ENCODE measurements at places on chromosomes 1 and 21. TPM values are rescaled to one million over a fixed set of nuclear protein-coding genes. Genes with fewer than 3 reads are reported as not detected.

- no peak for DNase-seq
Measured at GRCh38 chr1:37423810-37424209, 50.6 kb upstream of the ZC3H12A start.

DNA sequence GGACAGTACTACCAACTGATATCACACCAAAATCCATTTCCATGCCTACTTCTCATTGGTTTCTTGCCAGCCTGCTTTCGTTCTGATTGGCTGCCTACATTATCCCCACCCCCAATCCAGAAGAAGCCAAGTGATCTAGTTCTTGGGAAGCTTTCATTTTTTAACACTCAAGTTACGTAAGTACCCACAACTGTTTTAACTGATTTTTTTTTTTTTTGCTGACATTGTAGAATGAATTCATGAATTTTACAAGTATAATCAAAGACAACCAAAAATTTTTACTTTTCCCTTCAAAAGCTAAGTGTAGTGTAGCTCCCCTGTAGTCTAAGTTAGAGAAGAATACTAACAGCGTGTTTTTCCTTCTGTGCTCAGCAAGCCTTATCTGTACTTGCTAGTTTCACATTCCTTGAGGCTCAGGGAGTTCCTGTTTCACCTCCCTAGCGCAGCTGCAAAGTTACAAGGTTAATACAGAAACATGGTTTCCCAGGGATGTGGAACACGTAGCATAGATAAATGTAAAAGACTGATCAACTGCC is at the start of gene SLC9C2:
TSS of gene SLC9C2 (minus strand) at position 17 of the 536 bp plus-strand sequence. CDS start 1,296 bp downstream, outside the sequence.
- DNase-seq = no peak

The PLA2G2A gene
- 128 TPM for total RNA-seq

DNA sequence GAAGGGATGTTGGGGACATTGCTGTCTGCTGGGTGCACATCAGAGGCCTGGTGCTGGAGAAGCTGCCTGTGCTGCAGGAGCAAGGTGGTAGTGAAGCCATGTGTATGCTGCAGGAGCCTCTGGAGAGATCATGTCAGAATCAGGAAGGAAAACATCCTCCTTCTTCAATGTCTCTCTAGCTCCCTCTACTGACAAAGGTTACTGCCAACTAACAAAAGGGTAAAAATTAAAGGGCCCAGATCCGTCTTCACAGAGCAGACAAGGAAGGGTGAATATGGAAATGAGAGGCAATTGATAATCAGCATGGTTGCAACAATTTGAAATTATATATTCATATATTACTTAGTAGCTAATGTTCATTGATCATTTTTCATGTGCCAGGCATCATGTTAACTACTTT is 32.2 kb downstream of the FAM177B start:
- no peak for DNase-seq

DNA sequence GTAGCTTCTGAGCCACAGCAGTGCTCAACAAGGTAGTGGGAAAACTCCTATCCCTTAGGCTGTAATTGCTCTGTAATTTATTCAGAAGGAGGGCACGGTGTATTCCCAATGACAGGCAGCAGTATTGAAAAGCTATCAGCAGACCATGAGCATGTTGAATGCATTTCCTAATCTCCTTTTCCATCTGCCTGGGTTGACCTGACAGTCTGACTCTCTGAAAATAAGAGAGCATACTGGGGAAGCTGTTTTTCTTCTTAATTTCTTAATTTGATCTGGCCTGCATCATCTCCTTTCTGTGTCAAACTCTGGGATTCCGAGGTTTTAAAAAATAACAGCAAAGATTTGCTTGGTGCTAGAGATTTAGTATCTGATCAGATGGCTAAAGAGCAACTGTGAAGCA is 88.1 kb upstream of the SLC35F3 start:
- DNase-seq = no peak

GRCh38 chr1:34847094-34847493 is 12.5 kb downstream of the SMIM12 start:
- DNase-seq = no peak

DNA sequence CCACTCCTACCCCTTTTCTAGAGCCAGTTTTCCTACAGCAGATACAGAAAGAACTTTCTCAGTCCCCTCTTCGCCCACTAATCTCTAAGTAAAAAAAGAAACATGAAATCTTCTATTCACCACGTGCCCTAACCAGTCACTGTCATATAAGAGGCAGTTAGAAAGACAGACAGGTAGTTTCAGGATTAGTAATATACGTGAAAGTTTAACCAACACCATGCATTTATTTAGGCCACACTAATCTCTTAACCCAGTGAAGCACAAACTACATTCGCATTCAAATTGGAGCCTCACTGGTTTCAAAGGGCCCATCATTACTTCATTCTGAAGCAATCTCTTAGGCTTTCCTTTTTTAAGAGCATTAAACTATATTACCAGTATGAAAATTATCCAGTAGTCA is 10.1 kb downstream of the GPATCH2 start:
- no peak for DNase-seq

GRCh38 chr1:36151845-36152203 is 2.5 kb upstream of the TRAPPC3 start:
- no peak for DNase-seq

DNA sequence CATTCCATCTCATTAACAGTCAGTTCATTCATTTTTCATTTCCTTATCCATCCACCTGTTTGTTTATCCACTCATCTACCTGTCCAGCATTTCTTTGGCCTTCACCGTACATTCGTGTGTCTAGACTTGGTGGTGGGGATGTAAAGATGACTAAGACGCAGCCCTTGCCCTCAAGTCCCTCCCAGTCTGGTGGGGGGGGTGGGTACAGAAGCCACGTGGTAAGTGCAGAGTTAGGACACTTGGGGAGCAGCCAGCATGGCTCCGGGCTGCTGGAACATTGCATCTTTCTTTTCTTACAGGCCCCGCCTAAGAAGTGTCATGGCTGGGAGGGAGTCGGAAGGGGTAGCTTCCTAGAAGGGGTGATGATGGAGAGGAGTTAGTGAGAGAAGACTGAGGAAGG is 17.2 kb downstream of the KIF26B start:
- no peak for DNase-seq

DNA sequence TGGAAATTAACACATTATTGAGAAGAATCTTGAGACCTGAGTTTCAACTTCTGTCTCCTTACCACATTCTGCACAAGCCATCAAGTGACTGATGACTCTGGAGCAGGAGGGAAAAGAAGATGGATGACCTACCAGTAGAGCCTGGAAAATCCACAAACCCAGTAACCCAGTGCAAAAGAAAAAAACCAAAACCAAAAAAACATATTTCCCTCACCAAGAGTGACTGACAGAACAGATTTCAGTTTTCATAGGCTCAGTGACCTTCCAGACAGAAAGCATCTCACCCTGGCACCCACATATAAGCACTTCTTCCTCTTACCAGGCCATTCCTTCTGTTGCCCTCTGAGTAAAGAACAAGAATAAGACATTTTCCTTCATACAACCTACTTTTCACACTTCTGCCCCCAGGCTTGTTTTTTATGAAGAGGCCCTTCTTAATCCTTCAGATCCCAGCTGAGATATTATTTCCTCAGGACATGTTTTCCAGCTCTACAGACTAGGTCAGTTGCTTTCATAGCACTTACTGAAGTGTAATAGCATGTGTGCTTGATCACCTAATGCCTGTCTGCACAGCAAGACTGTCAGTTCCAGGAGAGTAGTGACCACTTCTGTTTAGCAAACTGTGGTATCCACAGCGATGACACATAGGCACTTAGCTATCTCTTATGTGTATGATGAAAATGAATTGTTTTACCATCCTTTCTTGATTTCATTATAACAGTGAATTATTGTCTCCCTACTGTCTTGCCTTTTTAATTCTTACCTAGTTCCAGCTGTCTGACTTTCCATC is 4.0 kb downstream of the TSACC start:
- no peak for DNase-seq

DNA sequence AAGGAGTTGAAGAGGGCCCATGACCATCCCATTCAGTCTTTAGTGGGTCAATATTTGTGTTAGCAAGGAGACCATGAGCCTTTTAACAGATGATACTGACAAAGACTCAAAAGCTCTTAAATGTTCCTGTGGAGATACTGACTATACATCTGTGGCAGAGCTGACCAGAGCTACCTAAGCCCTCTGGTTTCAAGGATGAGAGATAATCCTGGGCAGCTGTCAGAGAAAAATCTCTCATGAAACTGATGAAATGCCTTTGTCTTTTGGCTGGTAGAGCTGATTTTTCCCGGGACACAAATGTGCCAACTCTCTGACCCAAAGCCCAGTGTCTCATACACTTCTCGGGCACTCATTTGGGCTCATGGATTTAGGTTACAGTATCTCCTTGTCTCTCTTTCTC is 100.9 kb downstream of the XCL2 start:
- DNase-seq = no peak

DNA sequence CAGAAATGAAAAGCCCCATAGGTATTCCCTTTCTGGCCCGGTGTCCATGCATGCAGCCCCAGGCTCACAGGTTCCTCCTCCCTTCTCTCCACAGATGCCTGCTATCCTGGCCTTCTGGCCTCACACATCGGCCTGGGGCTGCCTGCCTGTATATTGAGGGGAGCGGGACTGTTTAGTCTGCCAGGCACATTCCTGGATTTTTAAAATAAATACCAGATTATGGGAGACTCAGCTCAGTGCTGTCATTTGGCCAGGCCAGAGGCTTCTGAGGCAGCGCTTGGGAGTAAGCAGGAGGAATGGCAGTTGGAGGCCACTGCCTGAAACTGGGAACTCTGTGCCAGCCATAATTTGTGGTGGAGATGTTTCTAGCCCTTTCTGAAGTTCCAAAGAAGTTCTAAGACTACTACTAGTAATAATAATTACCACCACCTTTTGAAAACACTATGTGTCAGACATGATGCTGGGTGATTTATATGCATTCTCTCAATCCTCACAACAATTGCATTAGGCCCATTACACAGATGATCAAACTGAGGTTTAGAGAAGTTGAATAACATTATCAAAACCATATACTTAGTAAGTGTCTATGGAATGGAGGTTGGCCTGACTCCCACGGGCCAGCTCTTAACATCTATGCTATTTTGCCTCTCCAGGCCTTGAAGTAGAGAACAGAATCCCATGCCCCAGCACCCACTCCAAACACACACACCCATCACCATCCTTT is 107.6 kb downstream of the PLXNA2 start:
- DNase-seq = no peak

The CFHR5 gene
- total RNA-seq = 73.2 TPM

GRCh38 chr1:43439781-43440180 is 13.9 kb downstream of the HYI start:
- no peak for DNase-seq

The FBLIM1 gene
- total RNA-seq = 6.2 TPM

DNA sequence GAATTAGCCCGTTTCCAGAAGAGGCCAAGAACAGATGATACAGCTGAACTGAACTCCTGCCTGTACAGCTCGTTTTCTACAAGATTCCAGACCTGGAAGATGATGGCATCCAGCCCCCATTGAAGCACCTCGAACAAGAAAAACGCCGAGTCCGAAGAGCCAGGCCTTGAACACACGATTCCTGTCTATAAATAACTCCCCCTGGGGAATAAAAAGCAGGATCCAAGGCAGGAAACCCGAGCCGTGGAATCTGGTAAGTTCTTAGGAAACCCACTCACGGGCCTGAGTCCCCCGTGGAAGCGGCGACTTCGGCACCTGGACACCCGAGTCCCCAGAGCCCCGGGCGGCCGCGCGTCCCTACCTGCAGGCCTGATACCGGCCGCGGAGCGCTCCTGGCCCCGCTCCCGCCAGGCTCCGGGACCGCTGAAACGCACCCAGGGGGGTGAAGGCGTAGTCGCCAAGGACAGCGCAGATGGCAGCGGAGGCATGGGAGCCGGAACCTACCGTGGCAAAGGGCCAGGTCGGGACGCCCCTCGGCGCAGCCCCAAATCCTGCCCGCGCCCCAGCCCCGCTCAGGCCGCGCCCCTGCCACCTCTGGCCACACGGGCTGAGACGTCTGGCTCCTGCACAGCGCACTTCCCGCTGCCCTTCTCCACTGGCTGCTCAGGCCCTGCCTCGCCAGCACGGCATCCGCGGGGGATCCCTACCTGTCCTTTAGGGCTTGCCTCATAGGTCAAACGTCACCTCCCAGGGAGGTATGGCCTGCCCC is 14.0 kb upstream of the HLCS start:
- DNase-seq = peak; percentile 64

The SELENBP1 gene
- 408 TPM for total RNA-seq

- DNase-seq = no peak
Measured at GRCh38 chr21:44304877-44305293, 5.0 kb downstream of the PFKL start.

DNA sequence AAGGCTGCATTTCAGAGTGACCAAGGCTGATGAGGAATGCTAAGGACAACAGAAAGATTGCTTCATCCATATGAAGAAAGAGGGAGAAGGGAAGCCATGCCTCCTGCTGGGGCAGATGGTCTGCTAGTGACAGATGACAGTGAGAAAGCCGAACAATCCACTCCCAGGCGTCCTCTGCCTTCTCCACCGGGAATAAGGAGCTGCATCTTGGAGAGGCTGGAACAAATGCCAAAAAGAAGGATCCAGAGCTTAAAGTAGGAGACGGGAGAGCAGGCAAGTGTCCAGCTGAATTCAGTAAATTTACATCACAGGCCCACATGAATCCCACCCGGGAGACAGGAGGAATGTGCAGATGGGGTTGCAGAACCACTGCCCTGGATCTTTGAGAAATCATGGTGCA is 33.4 kb downstream of the DDX20 start:
- DNase-seq = no peak

DNA sequence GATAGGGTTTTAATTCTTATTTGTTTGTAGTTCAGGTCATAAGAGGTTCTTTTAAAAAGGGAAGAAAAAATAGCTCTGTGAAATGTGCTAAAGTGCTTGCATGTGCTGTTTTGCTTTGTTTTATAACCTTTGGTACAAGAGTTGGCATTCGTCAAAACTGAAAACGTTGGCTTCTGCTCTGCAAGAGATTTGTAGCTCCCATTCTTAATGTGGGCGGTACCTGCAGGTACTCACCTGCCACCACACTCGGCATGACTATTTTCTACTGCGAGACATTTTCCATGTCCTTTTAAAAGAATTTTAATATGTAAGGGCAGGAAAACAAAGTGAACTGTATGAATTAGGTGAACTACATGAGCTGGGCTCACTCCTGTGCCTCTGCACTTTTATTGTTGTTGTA is 92.6 kb downstream of the ADARB1 start:
- DNase-seq = no peak

- DNase-seq = no peak
Measured at GRCh38 chr1:78003882-78004718, 639 bp upstream of the DNAJB4 start.

- no peak for DNase-seq
Measured at GRCh38 chr1:233424779-233425178, 97.3 kb downstream of the MAP3K21 start.

The KLHDC9 gene
- 6.2 TPM for total RNA-seq

DNA sequence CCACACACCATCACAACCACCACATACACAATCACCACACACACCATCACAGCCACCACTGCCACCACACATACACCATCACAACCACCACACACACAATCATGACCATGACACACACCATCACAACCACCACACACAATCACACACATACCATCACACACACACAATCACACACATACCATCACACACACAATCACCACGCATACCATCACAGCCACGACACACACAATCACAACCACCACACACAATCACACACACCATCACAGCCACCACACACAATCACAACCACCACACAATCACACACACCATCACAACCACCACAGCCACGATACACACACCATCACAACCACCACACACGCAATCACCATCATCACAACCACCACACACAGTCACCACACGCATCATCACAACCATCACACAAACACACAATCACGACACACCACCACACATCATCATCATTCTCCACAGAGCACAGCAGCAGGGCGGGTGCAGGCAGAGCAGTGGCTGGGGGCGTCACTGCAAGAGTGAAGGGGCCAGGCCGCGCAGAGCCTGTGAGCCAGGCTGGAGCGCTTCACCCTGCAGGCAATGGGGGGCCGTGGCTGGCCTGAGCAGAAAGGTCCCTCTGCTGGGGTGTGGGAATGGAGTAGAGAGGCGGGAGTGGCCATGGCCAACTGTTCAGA is 32.6 kb downstream of the CDCP2 start:
- DNase-seq = no peak
